ENCODE measurements at places on chromosomes 5 and 9. TPM values are rescaled to one million over a fixed set of nuclear protein-coding genes. Genes with fewer than 3 reads are reported as not detected.

MYO10 gene
- total RNA-seq, result 0.77 TPM

OR2V1 gene
- total RNA-seq, result not detected

DNA sequence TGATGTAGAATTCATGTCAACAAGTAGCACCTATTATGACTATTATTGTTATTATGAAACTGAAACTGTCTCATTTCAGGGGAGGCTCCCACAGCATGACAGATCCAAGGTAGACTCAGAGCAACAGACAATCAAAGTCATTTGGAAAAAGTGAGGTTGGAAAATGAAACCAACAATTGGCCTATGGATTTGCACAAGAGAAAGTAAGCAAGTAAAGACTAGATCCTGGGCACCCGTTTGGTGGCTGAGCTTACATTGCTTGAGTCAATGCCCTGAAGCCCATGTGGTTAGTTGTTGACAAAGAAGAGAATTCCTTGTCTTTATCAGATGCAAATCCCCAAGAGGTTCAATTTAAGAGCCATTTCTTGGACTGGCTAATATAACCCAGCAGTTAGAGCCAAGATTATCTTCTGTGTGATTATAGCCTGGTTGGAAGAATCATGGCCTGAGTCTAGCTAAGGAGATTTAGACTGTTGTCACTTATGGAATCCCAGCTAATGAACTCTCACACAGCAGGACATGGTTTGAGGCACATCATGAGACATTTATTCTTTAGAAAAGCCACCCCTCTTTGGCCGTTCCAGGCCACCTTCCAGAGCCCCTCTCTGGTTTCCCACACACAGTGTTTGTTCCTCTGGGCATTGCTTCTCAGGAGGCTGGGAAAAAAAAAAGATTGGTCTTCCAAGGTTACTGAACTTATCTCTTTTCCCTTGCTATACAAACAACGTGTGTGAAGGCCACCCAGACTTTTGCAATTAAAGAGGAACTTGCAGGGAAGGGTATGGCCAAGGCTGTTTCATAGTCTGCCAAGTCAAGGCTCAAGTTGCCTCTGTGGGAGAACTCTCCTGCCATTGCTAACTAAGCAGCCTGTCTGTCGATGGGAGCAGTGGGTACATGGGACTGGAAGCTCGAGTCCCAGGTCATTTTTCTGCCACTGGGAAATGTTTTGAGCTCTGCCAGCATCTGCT is 399.5 kb downstream of the ENC1 start:
- DNase-seq, result no peak

GRCh38 chr9:126470241-126470993 is 143.3 kb upstream of the LMX1B start:
- no peak for DNase-seq

DNA sequence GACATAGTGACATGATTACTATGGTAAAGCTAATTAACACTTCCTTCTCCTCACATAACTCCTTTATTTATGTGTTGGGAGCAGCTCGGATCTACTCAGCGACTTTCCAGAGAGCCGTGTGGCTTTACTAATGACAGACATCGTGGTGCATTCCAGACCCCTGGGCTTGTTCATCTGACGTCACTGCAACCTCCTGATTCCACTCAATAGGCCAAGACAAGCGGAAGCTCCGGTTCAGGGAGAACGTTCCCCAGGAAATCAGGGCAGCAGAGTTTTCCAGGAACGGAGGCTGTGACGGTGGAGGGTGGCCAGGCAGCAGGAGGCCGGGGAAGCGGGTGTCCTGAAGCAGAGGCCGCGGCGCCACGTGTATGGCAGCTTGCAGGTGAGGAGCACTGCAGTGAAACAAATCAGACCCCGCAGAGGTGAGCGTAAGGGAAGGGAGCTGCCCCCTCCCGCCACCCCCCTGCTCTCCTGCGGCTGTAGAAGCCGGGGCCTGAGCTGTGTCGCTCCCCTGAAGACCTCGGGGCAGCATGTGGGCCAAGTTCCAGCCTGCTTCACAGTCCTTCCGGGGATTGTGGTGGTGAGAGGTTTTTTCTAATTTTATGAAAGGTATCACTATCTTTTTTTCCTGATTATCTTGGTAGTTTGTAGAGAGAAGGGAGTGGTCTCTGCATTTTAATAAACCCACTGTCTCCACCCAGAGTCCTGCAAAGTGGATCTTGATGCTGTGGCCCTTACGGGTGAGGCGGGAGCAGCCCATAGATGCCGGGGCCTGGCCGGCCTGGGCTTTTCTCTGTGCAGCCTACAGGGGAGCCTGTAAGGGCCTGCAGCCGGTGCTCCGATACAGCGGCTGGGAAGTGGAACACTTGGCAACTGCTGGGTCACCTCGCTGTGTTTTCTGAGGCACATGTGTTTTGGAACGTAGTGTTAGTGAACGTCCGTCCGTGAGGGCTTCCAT is 220.4 kb upstream of the IRX4 start:
- DNase-seq, result no peak

All from GM12878 (cell line).